Caki2 (cell line): ENCODE measurements at places on chromosomes 11 and 22. TPM values are rescaled to one million over a fixed set of nuclear protein-coding genes. Genes with fewer than 3 reads are reported as not detected.

USP2 gene
- total RNA-seq: 3.7 TPM in 1 of 2 replicates, not detected in the other

CRYBB2 gene
- not detected in 2 replicates for total RNA-seq

MS4A6E gene
- total RNA-seq: not detected in 2 replicates

FAM227A gene
- total RNA-seq: 0.24 and 2.3 TPM in 2 replicates

PRG3 gene
- not detected in 2 replicates for total RNA-seq

HTR3B gene
- not detected in 2 replicates for total RNA-seq

OR8D1 gene
- not detected in 2 replicates for total RNA-seq

APOL4 gene
- total RNA-seq: not detected in 2 replicates

SULT4A1 gene
- total RNA-seq: not detected in 2 replicates

DPAGT1 gene
- 13.1 and 24.2 TPM in 2 replicates for total RNA-seq

FOLR1 gene
- 7.3 and 8.4 TPM in 2 replicates for total RNA-seq

TRPM5 gene
- total RNA-seq: not detected in 2 replicates

SERPIND1 gene
- not detected in 2 replicates for total RNA-seq

ANO5 gene
- 0.84 and 1.8 TPM in 2 replicates for total RNA-seq

UPK3A gene
- 2.1 and 5.9 TPM in 2 replicates for total RNA-seq

KRTAP5-10 gene
- total RNA-seq: not detected in 2 replicates

TMEM151A gene
- total RNA-seq: not detected in 2 replicates

SLCO2B1 gene
- total RNA-seq: 5.0 and 15.6 TPM in 2 replicates

NUDT8 gene
- total RNA-seq: 51.3 and 52.9 TPM in 2 replicates

CALCA gene
- total RNA-seq: not detected in 2 replicates

MS4A12 gene
- total RNA-seq: not detected in 2 replicates

RBMXL2 gene
- total RNA-seq: not detected in 2 replicates

SLC35E4 gene
- 12.5 and 14.2 TPM in 2 replicates for total RNA-seq

NLRP6 gene
- total RNA-seq: not detected in 2 replicates

CNTF gene
- 0.44 TPM in 1 of 2 replicates, not detected in the other for total RNA-seq

MFRP gene
- not detected in 2 replicates for total RNA-seq

B3GAT3 gene
- 34.9 and 52.3 TPM in 2 replicates for total RNA-seq

TSSK2 gene
- not detected in 2 replicates for total RNA-seq

IL10RA gene
- not detected in 2 replicates for total RNA-seq

IGSF9B gene
- 0.07 TPM in 1 of 2 replicates, not detected in the other for total RNA-seq

ACR gene
- total RNA-seq: not detected in 2 replicates

MRGPRF gene
- total RNA-seq: 1.2 TPM in 1 of 2 replicates, not detected in the other

H19 gene
- 5.6 and 9.3 TPM in 2 replicates for total RNA-seq

RNF215 gene
- total RNA-seq: 53.2 and 91.7 TPM in 2 replicates

PPFIBP2 gene
- total RNA-seq: 6.1 and 10.1 TPM in 2 replicates

BEST1 gene
- total RNA-seq: not detected in 2 replicates

TRIM5 gene
- 7.4 and 9.5 TPM in 2 replicates for total RNA-seq

OR51I1 gene
- total RNA-seq: not detected in 2 replicates

MS4A3 gene
- total RNA-seq: not detected in 2 replicates

OTOG gene
- total RNA-seq: not detected in 2 replicates

FAM180B gene
- not detected in 2 replicates for total RNA-seq

PEX16 gene
- total RNA-seq: 30.0 and 38.2 TPM in 2 replicates

SLC6A5 gene
- total RNA-seq: not detected in 2 replicates

CCDC87 gene
- 0.41 and 0.61 TPM in 2 replicates for total RNA-seq

PTGDR2 gene
- not detected in 2 replicates for total RNA-seq

GAL gene
- not detected in 2 replicates for total RNA-seq

OR51B4 gene
- total RNA-seq: not detected in 2 replicates

TUBGCP6 gene
- 18.0 and 34.5 TPM in 2 replicates for total RNA-seq

GDPD4 gene
- not detected in 2 replicates for total RNA-seq

FAM111B gene
- total RNA-seq: 6.4 and 7.5 TPM in 2 replicates

AP2A2 gene
- 49.4 and 52.6 TPM in 2 replicates for total RNA-seq

NELL1 gene
- total RNA-seq: not detected in 2 replicates

OR51B2 gene
- total RNA-seq: not detected in 2 replicates

OR8U1 gene
- not detected in 2 replicates for total RNA-seq

ZNF143 gene
- 15.2 and 38.2 TPM in 2 replicates for total RNA-seq

ARHGAP8 gene
- total RNA-seq: 3.0 and 7.7 TPM in 2 replicates

BTG4 gene
- total RNA-seq: not detected in 2 replicates

OR52E4 gene
- total RNA-seq: not detected in 2 replicates
